ENCODE measurements at places on chromosomes 1 and 21. TPM values are rescaled to one million over a fixed set of nuclear protein-coding genes. Genes with fewer than 3 reads are reported as not detected.

The GNAT2 gene
- 0.33 TPM for total RNA-seq

The SLAMF9 gene
- not detected for total RNA-seq

The TSACC gene
- not detected for total RNA-seq

The KRTAP7-1 gene
- not detected for total RNA-seq

The FAM72B gene
- 2.5 TPM for total RNA-seq

The CFHR3 gene
- 0.72 TPM for total RNA-seq

The CELA2A gene
- total RNA-seq = not detected

The OR14A16 gene
- not detected for total RNA-seq

The TTC39A gene
- 11.4 TPM for total RNA-seq

The METTL13 gene
- total RNA-seq = 19.0 TPM

The TSPAN1 gene
- total RNA-seq = 0.28 TPM

The UBE2U gene
- total RNA-seq = not detected

The FH gene
- 54.7 TPM for total RNA-seq

The TCHHL1 gene
- not detected for total RNA-seq

The SH3BGR gene
- total RNA-seq = 6.2 TPM

The PTPRU gene
- 62.1 TPM for total RNA-seq

The AADACL3 gene
- total RNA-seq = not detected

The TNFRSF9 gene
- total RNA-seq = 0.11 TPM

The TENT5C gene
- 42.1 TPM for total RNA-seq

The OR10X1 gene
- not detected for total RNA-seq

The FNDC5 gene
- 44.9 TPM for total RNA-seq

The NBPF4 gene
- total RNA-seq = not detected

The SPRR2F gene
- total RNA-seq = 0.22 TPM

The L1TD1 gene
- total RNA-seq = 1.9 TPM

The FCRLA gene
- 0.44 TPM for total RNA-seq

The SLC1A7 gene
- 0.06 TPM for total RNA-seq

The TMEM82 gene
- not detected for total RNA-seq

The KCNA3 gene
- 11.5 TPM for total RNA-seq

The CNR2 gene
- total RNA-seq = 0.10 TPM

The ATP1A2 gene
- total RNA-seq = 281 TPM

The ZMYND12 gene
- 1.3 TPM for total RNA-seq
